Activated CD8-positive, alpha-beta memory T cell treated with anti-CD3 and anti-CD28 coated beads, Interleukin-2, amount 10 ng/mL, durations not matched to agents 7 days and 5 days (primary cell): ENCODE measurements at places on chromosomes 1 and 21. TPM values are rescaled to one million over a fixed set of nuclear protein-coding genes. Genes with fewer than 3 reads are reported as not detected.
A peak's percentile ranks its signal among the peaks of the same experiment; 100 is the strongest.

The PLXNA2 gene
- 0.26 TPM for total RNA-seq

The OR2T11 gene
- total RNA-seq: not detected

The ST6GALNAC3 gene
- 0.88 TPM for total RNA-seq

The DNAJC16 gene
- 14.9 TPM for total RNA-seq

The NR5A2 gene
- total RNA-seq: 0.59 TPM

The PLA2G4A gene
- total RNA-seq: not detected

The KRTAP10-8 gene
- not detected for total RNA-seq

The ZNF695 gene
- total RNA-seq: 0.82 TPM

The C8A gene
- total RNA-seq: not detected

The EDARADD gene
- total RNA-seq: 3.7 TPM

The KCNK2 gene
- not detected for total RNA-seq

The SYDE2 gene
- 1.4 TPM for total RNA-seq

- DNase-seq: no peak
Observed at GRCh38 chr1:227562933-227563323, 428 bp upstream of the ZNF678 start.

GRCh38 chr1:172476218-172476811 is 32.4 kb upstream of the PIGC start:
- DNase-seq: no peak

GRCh38 chr1:55463814-55464475 is 248.8 kb upstream of the USP24 start:
- no peak for DNase-seq

DNA sequence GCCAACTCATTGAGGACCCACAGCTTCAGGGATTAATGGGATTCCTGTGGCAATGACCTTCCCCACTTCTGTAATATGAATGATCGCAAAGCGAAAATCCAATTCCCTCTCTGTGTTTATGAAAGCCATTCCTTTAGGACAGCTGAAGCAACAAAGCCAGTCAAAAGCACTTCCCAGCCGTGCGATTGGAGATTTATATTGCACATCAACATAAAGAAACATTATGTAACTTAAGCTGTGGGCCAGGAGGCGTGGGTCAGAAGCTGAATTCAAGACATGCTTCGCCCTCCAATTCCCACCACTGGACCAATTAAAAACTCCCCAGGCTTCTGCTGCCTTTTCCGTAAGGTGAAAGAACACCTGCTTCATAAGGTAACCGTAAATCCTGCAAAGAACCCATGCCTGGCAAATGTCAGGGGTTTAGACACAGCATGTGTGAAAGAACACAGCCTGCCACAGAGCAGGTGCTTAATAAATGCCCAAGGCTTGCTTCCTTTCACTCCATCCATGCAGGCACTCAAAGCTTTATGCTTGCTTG is 138.9 kb upstream of the SOD1 start:
- DNase-seq: no peak

DNA sequence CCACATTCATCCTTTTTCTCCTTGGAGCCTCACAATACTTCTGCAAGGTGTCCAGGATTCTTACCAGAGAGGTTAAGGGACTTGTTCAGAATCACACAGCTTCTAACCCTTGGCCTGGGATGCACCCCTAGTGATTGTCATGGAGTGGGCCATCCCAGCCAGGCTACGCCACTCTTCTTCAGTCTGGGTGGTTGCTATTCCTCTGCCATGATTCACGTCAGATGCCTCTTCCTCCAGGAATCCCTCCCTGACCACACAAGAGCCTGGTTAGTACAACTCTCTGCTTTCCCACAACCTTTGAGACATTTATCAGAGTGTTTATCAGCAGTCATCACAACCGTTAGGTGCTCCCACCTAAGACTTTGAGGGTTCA is 121.8 kb downstream of the EPHB2 start:
- DNase-seq: no peak

- DNase-seq: peak; percentile 73
Observed at GRCh38 chr21:43778469-43779335, 2.6 kb upstream of the CSTB start.

GRCh38 chr1:74857676-74858075 is 124.7 kb downstream of the TYW3 start:
- no peak for DNase-seq

- DNase-seq: no peak
Observed at GRCh38 chr1:111690306-111690617, 48.9 kb downstream of the INKA2 start.

GRCh38 chr1:172145656-172146055 is 274.8 kb upstream of the C1orf105 start:
- DNase-seq: no peak

GRCh38 chr1:20089328-20090077 is 19.5 kb downstream of the PLA2G5 start:
- no peak for DNase-seq

GRCh38 chr1:30538226-30538992 is 185.0 kb downstream of the MATN1 start:
- DNase-seq: no peak

DNA sequence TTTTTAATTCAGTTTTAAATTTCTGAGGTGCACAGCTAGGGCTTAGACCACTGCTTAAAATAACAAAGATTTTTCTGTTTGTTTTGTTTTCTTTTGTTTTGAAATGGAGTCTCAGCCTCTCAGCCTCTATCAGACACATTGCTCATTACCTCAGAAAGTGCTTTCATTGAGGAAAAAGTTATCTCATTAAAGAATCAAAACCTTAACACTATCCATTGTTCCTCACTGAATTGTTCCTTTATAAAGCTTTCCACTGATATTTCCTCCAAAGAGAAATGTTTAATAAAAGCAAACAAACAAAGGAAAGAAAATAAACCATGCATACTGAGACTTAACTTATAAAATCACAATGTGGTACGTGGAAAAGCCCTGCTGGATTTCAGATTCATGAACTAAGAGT is 63.8 kb downstream of the SIPA1L2 start:
- DNase-seq: no peak

DNA sequence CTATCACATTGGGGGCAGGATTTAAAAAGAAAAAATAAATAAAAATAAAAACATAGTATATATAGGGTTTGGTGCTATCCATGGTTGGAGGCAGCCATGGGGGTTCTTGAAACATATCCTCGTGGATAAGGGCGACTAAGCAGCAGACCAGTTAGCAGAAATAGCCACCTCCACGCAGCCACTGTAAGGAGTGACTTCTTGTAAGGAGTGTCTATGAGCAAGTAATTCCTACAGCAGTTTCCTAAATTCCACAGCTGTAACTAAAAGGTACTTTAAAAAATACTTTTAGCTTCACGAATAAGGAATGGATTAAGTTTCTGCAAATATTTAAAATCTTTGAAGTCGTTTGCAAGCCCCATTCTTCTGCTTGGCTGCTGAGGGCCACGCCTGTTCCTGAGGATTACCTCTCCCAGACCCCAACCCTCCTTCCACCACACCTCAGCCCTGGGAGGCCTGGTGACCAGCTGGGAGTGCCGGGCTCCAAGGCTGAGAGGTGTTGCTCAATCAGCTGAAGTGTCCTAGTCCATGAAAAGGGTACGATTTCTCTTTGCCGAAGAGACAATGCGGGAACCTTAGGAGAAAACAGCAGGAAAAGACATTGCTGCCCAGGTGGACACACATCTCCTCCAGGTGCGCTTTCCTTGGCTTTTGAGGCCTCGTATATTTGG is 115.3 kb downstream of the ADSS2 start:
- no peak for DNase-seq

- no peak for DNase-seq
Observed at GRCh38 chr21:9008636-9009035, 1512.7 kb upstream of the TPTE start.

DNA sequence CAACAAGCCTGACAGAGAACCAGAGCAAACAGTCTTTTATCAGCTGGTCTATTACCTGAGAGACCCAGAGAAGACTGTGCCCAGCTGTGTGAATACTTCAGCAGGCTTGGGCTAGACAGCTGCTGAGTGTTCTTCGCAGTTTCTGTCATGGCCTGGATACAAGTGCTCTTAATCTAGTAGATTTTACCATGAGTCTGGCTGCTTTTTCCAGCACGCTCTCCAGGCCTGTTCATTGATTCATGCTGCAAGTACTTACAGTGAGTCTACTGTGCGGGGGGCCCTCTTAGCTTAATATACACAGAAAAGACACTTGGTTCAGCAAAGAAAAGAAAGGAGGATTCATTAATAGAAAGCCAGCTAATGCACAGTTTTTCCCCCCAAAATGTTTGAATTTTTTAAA is 48.5 kb downstream of the RGS7 start:
- DNase-seq: no peak

- no peak for DNase-seq
Observed at GRCh38 chr1:218284377-218284916, 646 bp upstream of the RRP15 start.

DNA sequence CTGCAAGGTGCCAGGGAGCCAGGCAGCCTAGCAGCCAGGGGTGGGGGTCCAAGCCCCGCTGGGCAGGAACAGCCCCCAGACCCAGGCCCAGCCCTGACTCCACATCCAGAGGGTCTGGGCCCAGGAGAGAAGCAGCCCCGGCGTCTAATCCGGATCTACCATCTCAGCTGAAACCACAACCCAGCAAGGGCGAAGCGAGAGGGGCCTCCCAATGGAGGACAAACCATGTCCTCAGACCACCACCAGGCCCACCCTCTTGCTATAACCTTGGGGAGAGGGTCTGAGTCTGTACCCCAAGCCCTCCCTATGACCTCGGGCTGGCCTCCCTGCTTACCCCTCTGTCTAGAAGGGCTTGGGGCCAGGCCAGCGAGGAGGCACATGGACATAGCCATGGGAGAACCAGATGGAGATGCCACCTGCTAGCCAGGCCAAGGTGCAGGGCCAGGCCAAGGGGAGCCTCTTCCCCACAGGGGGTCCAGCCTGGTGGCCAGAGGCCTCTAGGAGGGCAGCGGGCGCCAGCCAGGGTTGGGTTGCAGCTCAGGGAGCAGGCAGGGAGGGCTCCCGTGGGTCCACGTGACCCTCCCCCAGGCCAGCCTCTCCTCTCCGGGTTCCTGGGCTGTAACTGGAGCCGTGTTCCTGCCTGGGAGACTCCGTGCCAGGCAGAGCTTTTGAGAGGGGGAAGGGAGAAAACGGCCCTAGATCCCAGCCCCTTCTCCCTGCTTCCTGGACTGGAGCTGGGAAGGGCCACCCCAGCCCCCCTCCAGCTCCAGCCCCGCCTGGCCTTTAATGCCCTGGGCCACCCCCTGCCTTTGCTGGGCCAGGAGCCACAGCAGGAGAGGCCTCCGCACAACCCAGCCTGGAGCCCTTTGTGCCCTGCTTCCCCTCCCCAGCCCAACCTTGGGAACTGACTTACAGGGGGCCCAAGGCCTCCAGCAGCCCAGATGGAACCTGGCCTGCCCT is 2.5 kb downstream of the WNT9A start:
- DNase-seq: peak; percentile 33

DNA sequence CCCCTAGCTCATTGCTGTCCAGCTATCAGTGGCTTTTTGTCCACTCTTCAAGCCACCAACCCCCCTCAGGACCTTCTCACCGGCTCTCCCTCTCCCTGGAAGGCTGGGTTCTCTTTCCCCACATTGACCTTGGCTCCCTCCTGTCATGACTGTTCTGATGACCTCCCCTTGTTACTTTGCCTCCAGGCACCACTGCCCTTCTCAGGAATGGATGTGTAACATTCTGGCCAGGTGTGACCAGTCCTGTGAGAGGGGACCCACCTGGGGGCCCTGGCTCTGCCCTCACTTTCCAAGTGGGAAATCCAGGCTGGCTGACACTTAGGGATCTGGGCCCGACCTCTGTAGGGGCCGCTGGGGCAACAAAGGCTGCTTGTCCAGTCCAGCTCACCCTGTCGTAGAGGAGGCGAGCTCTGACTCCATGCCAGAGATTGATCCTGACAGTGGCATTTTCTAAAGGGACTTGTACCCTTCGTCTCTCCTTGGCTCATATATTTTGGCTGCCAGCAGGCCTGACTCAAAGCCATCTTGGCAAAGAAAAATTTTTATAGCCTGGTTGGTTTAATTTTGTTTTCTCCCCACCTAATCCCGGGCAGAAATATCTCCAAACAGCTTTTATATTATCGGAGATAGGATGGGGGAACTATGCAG is 37.9 kb upstream of the USP24 start:
- DNase-seq: no peak

DNA sequence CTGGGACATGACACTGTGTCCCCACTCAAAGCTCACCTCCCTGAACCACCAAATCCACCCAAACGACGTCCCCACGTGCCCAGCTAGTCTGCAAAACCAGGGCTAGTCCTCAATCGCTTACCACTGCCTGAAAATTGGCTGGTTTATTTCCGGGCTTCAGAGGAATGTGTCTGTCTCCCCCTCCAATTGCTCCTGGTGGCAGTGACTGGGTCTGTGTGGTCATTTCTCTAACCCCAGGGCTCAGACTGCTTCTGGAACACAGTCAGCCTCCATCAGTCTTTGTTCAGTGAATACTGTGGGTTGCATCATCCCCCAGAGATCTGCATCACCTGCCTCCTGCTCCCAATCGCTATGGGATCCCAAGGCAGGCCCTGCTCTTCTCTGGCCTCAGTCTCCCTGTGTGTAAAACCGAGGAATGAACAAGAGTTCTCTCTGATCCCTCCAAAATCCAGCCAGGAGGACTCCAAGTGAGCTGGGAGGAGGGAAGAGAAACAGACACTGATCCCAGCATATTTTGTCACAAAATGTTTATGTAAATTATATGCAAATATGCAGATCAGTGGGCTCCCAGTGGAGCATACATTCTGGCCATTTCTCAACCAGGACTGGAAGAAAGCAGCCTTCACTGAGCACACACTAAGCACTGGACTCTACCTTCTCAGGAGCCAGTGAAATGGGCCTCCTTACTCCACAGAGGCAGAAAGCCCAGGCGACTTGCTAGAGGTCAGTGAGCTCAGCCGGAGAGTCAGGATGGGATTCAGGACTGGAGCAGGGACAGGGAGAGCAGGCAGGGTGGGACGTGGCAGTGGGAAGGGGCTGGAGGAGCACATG is 20.9 kb downstream of the SDC3 start:
- DNase-seq: no peak

DNA sequence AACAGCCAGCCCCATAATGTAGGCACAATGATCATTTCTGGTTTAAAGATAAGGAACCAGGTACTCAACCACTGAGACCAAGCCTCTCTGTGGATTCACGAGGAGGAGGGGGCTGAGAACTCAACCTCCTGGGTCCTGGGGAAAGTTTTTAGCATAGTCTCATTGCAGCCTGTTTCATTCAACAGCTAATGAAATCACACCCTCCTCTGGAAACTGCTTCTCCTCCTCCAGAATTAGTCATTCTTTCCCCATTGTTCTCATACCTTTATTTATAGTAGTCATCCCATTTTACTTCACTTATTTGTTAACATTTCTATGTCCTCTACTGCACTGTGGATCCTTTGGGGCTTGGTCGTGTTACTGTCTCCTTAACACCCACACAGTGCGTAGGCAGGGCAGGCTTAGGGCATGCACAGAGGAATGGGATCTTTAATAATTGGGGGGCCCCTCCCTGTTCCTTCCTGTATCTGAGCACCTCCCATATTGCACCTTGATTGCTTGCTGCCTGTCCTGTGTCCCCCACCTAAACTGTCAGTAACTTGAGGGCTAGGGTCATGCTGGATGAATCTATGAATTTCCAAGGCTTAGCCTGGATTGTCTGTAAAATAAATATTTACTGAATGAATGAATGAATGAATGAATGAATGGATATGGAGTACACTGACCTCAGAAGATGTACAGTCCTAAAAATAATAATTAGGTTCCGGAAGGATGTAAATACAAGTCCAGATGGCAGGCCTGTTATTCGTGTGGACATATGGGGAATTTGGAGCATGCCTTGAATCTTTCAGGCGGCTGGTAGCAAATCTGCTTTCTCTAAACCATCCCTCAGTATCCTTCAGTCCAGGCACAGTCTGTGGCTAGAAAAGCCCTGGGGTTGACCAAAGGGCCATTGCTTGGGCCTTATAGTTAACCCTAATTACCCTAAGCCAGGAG is 153.8 kb upstream of the HMGB4 start:
- DNase-seq: no peak

GRCh38 chr1:107795994-107796393 is 169.0 kb downstream of the VAV3 start:
- no peak for DNase-seq
